Stimulated activated CD8-positive, alpha-beta memory T cell treated with anti-CD3 and anti-CD28 coated beads, Interleukin-15, amount 100 ng/mL, for 1 hour (primary cell): ENCODE measurements at places on chromosomes 5 and 9.

GRCh38 chr5:158953929-158954534, 145.7 kb downstream of the EBF1 start:
- DNase-seq = no peak

DNA sequence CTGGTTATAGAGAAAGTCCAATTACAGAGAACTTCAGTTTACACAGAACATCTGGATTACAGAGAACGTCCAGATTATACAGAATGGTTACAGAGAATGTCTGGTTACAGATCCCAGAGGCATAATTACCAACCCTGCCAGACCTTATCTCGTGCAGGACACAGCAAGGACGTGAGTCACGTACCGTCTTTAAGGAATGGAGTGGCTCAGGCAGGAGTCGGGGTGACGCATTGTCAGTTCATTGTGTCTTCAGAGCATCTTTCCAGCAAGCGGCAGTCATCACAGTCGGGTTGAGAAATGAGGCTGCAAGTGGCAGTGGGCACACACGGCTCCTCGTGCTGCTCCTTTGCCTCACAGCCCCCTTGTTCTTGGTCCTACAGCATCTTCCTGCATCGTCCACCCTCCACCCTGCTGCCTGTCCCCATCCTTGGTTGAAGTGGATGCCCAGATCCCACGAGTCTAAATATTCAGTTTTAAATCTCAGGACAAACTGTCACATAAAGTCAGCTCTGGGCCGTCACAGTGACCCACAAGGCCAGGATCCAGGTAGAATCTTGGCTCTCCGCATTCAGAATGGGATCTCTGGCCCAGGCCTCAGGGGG, 30.0 kb upstream of the SLC6A19 start:
- DNase-seq = no peak

DNA sequence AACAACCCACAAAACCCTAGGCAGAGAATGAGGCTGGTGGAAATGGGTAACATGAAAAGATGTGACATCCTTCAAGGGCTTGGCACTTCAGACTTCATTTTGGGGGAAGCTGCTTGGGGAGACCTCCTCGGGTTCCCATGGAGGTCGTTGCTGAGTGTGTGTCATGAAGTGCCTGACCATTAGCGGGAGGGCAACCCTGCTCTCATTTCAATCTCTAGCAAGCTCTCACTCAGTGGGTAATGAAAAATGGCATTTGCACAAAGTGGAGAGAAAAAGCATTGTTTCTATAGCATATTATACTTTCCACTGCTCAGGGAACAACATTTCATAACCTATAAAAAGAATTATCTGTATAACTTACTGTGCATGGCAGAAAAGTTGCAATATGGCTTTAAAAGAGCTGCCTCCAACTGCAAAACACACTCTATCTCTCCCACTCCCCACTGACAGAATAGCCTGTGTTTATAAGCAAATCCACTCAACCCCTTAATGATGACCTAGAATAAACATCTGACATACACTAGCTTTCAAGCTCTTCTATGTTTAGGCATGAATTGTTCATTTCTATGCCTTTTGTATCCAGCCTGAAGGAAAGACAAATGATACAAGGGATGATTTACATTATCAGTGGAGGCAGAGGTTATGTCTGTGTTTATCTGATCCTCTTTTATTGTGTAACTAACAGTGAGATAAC, 357.2 kb downstream of the ZSWIM6 start:
- no peak for DNase-seq

GRCh38 chr5:31485376-31486207, 46.3 kb downstream of the DROSHA start:
- DNase-seq = no peak

DNA sequence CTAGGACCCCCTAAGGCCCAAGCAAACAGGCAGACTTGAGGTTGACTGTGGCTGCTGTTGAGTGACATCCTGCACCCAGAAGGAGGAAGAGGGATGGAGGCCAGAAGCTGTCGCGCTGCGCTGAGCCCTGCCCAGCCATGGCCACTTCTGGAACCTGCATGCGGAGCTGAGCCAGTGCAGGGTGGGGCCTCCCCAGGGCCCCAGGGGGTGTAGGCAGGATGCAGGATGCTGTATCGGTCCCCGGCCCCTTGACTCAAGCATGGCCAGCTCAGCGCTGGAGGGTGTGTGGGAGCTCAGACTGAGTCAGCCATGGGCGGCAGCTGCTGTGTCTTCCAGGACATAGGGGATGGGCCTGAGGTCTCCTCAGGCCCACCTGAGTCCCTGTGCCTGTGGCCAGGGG, 26.9 kb downstream of the GLT6D1 start:
- no peak for DNase-seq

DNA sequence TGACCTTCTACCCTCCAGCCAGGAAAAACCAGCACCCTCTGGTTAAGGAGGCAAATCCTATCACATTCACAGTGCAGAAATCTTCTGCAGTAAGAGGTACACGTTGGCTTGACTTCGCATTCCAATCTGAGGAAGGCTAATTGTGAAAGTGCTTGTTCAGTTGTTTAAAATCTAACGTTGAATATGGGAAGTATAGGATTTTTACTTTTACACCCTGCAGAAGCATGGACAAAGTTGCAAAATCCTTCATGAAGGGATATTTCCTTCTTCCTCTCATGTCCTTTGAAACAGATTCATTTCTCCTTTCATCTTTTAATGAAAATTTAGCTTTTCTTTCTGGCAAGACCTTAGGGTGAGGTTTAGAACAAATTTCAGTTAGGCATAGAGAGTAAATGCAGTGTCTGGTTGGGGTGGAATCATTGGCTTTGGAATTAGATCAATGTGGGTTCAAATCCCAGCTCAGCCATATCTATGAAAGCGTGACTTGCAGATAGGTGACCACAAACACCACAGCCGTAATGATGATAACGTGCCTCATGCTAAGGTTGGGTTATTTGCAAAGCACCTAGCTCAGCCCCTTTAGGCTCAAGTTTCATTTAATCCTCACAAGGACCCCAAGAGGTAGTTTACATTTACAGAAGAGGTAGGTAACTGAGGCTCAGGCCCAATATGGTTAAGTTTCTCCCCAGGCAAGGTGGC, 42.2 kb upstream of the C5orf58 start:
- no peak for DNase-seq

DNA sequence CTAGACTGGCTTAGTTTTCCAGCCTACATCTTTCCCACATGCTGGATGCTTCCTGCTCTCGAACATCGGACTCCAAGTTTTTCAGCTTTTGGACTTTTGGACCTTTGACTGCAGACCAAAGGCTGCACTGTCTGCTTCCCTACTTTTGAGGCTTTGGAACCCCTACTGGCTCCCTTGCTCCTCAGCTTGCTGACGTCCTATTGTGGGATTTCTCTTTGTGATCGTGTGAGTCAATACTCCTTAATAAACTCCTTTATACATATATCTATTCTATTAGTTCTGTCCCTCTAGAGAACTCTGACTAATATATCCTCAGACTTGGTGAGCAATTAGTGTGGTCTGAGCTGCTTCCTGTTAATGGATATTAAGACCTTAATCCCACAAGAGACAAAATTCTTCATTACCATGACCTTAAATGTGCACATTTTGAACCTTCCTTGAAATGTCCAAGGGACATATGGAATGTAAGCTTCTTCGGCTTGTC, 752.9 kb downstream of the CDH18 start:
- no peak for DNase-seq

- DNase-seq = no peak
These were observed 356.4 kb upstream of the GRAMD2B start for GRCh38 chr5:126066836-126067235.

- no peak for DNase-seq
These were observed 71.1 kb upstream of the PITX1 start for GRCh38 chr5:135105105-135105484.

DNA sequence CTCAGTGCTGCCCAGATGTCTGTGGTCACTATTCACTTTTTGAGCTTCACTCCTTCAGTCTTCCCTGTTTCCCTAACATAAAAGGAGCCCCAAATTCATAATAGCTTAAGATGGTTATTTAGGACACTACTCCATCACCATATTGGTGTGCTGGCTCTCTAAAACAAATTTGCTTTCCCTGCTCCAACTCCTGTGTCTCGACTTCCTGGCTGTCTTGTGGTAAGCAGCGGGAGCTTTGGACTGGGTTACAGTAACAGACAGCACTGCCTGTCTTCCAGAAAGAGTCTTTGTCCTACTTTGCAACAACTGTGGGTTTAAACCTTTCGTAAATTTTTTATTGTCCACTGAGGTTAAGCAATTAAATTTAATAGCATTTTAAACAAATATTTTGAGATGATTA, 389.4 kb downstream of the CDH9 start:
- no peak for DNase-seq

- no peak for DNase-seq
These were observed 50.9 kb downstream of the JAKMIP2 start for GRCh38 chr5:147731431-147732290.
